ENCODE measurements at places on chromosomes 13 and 19.
A peak's percentile ranks its signal among the peaks of the same experiment; 100 is the strongest.

- DNase-seq, result peak; percentile 35
Observed at GRCh38 chr13:102978168-102978567, 88.0 kb downstream of the SLC10A2 start.

DNA sequence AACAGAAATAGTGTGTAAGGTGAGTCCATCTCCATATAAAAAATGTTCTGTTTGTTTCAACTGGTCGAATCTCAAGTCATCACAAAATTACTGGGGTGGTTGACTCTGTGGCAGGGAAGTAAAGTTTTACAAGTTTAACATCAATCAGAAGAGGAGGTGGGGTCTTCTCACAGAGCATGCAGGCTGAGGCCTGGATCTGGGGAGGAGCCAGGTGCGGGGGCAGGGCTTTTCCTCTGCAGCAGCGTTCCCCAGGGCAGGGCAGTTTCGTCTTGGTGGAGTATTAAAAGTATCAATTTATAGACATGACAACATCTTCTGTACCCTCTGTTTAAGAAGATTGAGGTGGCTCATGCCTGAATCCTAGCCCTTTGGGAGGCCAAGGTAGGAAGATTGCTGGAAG, 68.8 kb downstream of the SLC7A9 start:
- no peak for DNase-seq

GRCh38 chr19:12788682-12789097, 2.6 kb upstream of the JUNB start:
- peak; percentile 86 for DNase-seq

DNA sequence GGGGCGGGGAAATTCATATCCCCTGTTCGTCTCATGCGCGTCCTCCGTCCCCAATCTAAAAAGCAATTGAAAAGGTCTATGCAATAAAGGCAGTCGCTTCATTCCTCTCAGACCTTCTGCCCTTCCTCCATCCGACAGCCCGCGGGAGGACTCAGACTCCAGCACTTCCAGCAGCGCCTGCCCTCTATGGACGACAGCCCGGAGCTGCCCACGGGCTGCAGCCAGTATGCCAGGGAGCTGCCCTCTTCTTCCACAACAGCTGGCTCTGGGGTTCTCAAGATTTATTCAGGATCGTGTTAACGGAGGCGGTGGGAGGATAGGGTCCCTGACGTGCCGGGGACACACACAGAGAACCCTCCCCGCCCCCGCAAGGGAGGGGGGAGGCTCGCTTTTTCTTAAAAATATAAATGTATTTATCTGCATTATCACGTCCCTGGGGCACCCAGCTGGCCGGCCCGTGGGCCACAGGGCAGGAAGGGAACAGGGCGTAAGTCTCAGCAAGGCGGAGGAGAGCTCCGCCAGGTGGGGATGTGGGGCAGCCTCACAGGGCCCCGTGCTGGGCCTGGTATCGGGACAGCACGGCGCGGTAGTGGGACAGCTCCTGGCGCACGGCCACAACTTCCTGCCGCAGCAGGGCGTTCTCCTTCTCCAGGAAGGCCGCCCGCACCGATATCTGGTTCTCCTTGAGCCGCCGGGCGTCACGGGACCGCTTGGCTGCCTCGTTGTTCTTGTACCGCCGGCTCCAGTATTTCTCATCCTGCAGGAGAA, 6.7 kb downstream of the DBP start:
- peak; percentile 50 for DNase-seq

GRCh38 chr19:3506384-3507340, 551 bp downstream of the FZR1 start:
- peak; percentile 33 for DNase-seq

DNA sequence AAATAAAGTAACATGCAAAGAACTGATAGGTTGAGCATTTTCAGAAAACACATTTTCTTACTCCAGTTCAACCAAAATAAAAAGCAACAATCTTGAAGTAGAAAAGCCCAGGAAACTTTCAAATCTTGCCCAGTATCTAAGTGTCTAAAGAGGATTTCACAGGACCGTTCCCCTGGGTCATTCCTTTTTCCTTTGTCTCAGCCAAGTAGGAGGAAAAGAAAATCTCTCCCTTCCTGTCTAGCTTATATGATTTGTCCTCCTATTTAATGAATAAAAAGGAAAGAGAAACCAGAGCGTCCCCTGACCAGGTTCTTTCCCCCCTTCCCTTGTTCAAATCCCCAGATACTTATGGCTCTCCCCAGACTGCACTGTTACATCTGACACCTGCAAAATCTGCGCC, 248.0 kb downstream of the KCTD12 start:
- peak; percentile 49 for DNase-seq

DNA sequence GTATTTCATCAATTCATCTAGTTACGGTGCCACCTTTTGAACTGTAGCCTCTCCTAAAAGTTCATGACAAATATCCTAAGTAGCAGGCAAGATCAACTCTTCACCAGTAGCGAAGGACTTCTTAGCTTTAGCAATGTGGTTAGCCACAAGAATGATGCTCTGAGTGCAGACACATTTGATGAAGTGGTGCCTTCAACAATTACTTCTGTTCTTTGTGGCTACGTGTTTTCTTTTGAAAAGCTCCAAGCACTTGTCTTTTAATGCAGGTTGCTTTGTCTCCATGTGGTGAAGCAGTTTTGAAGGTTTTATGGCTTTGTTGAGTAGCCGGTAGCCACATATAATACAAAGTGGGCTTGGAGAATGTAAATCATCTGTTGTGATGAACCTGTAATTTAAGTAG, 194.7 kb downstream of the B3GLCT start:
- DNase-seq, result no peak

- DNase-seq, result no peak
Observed at GRCh38 chr19:34573226-34573864, 91.8 kb downstream of the WTIP start.

DNA sequence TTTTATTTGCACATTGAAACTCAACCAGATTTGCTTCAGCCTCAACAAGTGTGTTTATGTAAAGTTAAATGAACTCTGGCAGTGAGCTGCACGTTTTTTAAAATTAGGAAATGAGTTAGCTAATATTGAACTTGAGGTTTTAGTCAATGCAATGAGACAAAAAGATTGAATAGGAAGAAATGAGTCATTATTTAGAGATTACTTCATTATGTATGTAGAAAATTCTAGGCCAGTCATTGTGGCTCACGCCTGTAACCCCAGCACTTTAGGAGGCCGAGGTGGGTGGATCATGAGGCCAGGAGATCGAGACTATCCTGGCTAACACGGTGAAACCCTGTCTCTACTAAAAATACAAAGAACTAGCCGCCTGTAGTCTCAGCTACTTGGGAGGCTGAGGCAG, 22.8 kb upstream of the CD70 start:
- no peak for DNase-seq

- DNase-seq, result no peak
Observed at GRCh38 chr19:37519890-37520289, 13.2 kb downstream of the ZNF793 start.

DNA sequence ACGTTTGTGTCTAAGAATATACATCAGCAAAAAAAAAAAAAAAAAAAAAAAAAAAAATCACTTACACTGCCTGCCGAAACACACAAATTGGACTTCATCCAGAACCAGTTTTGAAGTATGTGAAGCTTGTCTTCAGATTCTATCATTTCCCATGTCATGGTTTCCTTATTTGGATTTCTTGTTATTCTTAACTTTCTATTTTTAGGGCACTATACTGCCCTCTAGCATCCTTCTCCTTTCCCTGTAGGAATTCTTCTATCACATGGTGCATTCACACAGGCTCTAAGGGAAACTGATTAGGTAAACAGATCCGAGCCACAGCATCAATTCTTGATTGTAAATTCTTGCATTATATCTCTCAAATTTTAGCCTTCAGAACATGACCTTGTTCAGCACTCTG, 1507.5 kb downstream of the OLFM4 start:
- DNase-seq, result peak; percentile 4

GRCh38 chr13:113049521-113049941, 56.1 kb upstream of the F7 start:
- DNase-seq, result no peak

DNA sequence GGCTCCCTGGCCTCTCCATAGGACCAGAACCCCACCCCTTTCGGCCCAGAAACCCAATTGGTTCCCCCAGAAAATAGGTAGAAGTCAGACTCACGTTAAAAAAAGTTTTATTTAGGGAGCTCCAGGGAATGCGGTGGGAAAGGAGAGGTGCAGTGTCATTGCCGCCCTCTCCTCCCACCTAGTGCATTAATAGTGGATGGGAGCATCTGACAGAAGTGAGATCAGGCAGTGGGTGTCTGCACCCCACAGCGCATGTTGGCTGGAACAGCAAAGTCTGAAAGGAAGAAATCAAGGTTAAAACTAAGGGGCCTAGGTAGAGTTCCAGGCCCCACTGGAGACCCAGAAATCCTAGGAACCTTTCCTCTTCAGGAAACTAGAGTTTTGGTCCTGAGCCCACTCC, 2.1 kb upstream of the PHLDB3 start:
- DNase-seq, result no peak

- no peak for DNase-seq
Observed at GRCh38 chr13:25803641-25804040, 248.2 kb downstream of the SHISA2 start.

DNA sequence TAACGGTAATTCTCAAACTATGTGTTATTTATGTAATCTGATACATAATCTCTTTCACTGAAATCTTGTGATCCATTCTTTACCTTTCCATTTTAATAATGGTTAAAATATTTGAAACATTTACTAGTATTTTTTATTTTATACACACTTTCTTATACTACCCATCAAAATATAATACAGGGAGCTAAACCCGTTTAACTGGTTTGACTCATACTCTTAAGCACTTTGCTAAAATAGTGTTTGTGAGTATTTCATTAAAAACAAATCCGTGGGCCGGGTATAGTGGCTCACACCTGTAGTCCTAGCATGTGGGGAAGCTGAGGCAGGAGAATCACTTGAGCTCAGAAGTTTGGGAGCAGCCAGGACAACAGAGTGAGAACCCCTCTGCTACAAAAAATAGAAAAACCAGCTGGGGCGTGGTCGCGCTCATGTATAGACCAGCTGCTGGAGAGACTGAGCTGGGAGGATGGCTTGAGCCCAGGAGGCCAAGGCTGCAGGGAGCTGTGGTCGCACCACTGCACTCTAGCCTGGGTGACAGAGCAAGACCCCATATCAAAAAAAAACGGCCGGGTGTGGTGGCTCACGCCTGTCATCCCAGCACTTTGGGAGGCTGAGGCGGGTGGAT, 43.8 kb upstream of the DCUN1D2 start:
- DNase-seq, result no peak

DNA sequence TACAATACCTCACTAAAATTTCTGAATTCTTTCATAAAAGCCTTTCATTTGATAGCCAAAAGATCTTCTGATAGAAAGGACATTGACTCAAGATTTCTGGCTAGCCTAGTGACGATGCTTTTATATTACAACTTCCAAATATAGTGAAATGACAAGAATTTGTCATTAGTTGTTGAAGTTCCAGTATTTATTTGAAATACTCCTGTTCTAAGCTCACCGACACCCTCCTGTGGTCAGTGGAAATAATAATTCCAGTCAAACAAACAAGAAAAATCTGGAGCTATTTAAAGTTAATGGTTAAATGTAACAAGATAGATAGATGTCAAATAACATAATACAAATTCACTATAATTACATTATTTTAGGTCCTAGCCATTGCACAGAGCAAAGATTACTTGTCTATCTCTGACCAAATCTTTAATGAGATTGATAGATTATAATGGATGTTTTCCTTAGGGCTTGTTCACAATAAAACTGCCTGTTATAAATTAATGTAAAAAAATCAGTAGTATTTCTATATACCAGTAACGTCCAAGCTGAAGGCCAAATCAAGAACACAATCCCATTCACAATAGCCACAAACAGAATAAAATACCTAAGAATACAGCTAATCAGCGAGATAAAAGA, 195.5 kb downstream of the RGCC start:
- peak; percentile 76 for DNase-seq

DNA sequence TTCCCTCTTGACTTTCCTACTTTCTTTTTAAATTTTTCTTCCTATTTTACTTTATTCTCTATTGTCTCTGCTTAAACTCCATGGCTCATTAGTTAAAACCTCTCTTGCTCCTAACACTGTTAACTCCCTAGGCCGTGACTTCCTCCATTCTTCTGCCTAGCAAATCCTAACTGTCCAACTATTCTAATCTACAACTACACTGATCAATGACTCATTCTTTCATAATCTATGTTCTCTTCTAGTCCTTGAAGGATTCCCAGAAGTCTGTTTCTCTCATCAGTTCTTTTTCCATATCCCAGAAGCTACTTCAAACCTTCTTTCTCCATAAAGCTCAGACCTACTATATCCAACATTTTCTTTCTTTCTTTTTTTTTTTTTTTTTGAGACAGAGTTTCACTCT, 66.9 kb downstream of the MICU2 start:
- DNase-seq, result no peak

DNA sequence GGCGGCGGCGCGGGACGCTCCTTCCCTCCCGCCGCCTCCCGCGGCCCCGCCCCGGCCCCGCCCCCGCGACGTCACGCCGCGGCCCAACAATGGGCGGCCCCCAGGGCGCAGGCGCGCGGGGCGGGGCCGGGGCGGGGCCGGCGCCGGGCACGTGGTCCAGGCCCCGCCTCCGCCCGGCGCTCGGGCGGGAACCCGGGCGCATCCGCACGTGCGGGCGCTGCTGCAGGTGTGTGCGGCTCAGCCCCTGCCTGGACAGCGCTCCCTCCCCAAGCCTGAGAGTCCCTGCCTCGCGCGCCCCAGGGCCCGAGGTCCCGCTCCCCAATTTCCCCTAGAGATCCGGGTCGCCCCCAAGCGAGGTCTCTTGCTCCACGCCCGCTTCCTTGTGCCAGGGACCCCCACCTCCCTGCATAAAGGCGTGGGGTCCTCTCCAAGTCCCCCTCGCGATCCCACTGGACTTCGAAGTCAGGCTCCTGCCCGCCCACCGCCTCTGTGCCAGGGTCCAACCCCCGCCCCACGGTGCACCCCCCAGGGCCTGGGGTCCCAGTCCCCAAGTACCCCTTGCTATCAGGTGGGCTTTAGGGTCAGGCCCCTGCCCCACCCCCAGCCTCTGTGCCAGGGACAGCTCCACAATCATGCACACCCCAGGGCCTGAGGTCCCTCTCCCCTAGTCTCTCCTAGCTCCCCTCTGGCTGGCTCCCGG, at the start of gene MEX3D:
TSS of gene MEX3D (minus strand) at position 6 of the 700 bp plus-strand sequence. CDS start 267 bp downstream, outside the sequence.
- DNase-seq, result peak; percentile 92

DNA sequence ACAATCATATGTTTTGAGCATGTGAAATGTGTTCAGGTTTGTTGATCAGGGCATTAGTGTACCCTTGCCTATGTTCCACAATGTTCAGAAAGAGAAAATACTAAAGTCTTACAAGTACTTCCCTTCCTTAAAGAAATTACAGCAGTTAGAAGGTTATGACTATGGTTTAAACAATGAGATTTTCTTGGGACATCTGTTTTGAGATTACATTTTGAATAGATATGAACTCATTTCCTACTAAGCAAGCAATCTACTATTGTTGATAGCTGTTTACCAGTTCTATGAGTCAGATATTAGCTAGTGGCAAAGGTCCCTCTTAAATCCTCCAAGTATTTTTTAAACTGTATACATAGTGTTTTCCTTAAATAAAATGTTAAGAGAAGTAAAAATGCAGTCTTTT, 241.3 kb downstream of the DACH1 start:
- DNase-seq, result no peak

DNA sequence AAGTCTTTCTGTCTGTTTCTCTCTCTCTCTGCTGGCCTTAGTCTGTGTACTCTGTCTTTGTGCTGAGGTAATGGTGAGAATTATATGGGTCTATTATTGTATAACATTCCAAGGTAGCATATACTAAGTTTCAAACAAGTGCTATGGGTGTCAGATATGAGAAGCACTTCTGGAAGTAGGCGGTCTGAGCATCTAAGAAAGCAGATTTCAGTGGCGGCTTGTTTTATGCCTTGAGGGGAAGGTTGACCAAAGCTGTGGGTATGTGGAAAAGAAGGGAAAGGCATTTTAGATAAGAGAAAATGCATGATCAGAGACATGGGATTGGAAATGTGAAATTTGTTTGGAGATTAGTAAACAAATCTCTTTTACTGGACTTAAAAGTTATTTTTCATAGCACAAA, 348.5 kb downstream of the RFC3 start:
- no peak for DNase-seq
